H9 (cell line): ENCODE measurements at places on chromosomes 12 and 14. TPM values are rescaled to one million over a fixed set of nuclear protein-coding genes. Genes with fewer than 3 reads are reported as not detected.
A peak's percentile ranks its signal among the peaks of the same experiment; 100 is the strongest.

The FAM181A gene
- not detected in 2 replicates for total RNA-seq

- DNase-seq, result no peak
These were observed 318.8 kb downstream of the NAV3 start for GRCh38 chr12:78149459-78149858.

- DNase-seq, result no peak
These were observed 14.1 kb downstream of the PRKAB1 start for GRCh38 chr12:119681728-119682638.

GRCh38 chr12:75798136-75798926, 233.2 kb downstream of the PHLDA1 start:
- DNase-seq, result no peak

DNA sequence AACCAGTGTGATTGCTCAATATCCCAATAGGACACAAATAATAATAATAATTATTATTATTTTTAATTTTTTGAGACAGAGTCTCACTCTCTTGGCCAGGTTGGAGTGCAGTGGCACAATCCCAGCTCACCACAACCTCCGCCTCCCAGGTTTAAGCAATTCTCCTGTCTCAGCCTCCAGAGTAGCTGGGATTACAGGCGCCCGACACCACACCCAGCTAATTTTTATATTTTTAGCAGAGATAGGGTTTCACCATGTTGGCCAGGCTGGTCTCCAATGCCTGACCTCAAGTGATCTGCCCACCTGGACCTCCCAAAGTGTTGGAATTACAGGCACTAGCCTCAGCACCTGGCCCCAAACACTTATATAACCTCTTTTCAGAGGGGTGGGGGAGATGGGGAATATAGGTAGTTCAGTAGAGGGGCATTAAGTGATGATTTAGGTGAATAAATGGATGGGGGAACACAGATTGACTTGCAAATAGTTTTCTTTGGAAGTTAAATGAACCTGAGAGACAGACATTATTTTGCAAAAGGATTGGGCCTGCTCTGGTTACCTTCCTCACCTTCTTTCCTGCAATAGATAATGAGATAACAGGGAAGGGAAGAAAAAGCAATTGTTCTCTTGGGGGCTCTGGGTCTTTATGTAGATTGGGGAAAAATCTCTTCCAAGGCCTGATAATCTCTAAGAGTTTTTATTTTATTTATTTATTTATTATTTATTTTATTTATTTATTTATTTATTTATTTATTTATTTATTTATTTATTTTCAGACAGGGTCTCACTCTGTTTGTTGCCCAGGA, 57.7 kb downstream of the RESF1 start:
- DNase-seq, result peak; percentile 77

The KRT75 gene
- total RNA-seq, result not detected in 2 replicates

The CISTR gene
- not detected in 2 replicates for total RNA-seq

- no peak for DNase-seq
These were observed 257.3 kb downstream of the GLT1D1 start for GRCh38 chr12:129110575-129110974.

- no peak for DNase-seq
These were observed 5.8 kb upstream of the C1RL start for GRCh38 chr12:7114851-7115250.

- no peak for DNase-seq
These were observed 156.3 kb upstream of the TMCC3 start for GRCh38 chr12:94806617-94807016.

GRCh38 chr12:130497321-130497720, 159.6 kb downstream of the PIWIL1 start:
- DNase-seq, result no peak

The PPP1R1A gene
- 4.3 and 8.5 TPM in 2 replicates for total RNA-seq

The TAS2R9 gene
- total RNA-seq, result not detected in 2 replicates

- DNase-seq, result no peak
These were observed 12.8 kb downstream of the DIP2B start for GRCh38 chr12:50517421-50518048.

The C3AR1 gene
- not detected in 2 replicates for total RNA-seq

The PTPRO gene
- total RNA-seq, result 0.37 and 0.52 TPM in 2 replicates

The RFX4 gene
- total RNA-seq, result 0.13 and 0.57 TPM in 2 replicates

DNA sequence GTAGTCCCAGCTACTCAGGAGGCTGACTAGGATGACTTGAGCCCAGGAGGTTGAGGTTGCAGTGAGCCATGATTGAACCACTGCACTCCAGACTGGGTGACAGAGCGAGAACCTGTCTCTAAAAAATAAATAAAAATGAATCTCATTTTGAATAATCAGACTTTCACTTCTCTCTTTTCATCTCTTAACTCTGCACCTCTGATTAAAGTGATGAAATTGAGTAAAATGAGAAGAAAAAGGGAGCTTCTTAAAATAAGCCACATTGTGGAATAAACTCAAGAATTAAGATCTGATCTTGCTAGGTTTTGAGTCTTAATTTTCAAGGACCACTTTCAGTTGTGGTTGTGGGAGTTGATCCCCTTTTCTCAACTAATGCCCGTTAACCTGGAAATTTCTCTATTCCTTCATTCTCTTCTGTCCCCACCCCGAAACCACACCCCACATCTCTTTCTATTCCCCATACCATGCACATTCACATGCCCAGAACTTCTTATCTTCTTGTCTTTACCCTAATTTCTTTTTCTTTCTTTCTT, 70.9 kb upstream of the ETV6 start:
- no peak for DNase-seq

DNA sequence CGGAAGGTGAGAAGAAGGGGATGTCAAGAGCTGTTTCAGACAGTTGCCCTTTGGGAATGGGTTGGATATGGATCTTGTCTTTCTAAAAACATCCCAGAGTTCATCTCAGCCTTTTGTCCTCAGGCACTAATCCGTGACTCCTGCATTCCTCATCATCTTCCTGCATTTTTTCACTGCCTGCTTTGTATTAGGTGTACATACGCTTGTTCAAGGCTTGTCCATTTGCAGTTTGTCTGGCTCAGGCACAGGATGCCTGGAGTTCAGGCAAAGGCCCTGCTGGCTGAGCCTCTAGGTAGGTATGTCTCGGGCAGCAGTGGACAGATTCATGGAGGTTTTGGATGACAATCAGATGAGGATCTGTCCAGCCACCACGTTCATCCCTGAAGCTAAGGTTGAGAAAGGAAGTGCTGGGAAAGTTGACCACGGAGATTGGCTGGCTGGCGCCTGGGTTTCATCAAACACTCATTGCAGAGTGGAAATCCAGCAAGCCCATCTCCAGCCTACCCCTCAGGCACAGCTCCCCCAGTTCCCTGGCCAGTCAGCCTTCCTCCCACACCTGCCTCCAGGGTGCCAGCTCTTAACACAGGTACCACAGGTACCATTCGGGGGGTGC, 12.4 kb upstream of the TMEM106C start:
- DNase-seq, result no peak

- peak; percentile 42 for DNase-seq
These were observed 231.0 kb downstream of the RBM19 start for GRCh38 chr12:113735131-113735530.

DNA sequence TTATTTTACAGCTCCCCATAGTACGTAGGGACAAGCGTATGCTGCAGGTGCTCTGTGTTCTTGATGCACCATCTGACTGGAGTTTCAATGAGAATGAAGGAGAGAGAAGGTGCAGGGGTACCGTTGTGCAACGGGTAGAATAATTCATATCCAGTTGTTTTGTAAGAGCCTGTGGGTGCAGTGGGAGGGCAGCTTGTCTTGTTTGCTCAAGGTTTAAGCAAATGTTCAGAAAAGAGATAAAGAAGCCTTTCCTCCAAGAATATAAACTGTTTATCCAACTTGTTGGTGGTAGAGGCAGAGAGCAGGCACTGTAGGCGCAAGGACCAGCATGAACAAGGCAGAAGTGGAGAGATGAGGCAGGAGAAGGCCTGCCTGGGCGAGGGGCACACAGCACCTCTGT, 64.2 kb downstream of the ADCK1 start:
- no peak for DNase-seq

The INF2 gene
- 58.3 and 59.1 TPM in 2 replicates for total RNA-seq

The TTC9 gene
- 17.4 and 17.7 TPM in 2 replicates for total RNA-seq

The AKAP6 gene
- total RNA-seq, result 1.1 and 1.3 TPM in 2 replicates

DNA sequence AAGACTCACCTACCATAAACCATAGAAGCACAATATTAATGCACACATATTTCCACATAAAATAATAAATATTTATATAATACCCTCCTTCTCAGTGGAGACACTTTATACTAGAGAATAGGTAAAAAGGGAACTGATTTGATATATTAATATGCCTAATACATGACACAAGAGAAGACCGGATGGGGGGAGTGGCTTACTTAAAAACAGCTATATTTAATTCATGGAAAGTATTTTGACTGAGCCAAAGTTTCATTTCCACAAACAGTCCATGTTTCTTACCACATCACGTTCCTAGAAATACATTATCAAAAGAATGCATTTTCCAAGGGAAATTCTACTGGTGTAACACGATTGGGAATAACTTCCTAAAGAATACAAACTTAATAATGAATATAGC, 63.4 kb downstream of the ITPR2 start:
- DNase-seq, result no peak

- peak; percentile 87 for DNase-seq
These were observed 276.0 kb downstream of the ADGRD1 start for GRCh38 chr12:131229426-131230339.

The TRPV4 gene
- total RNA-seq, result 4.9 TPM in 2 replicates

The NTS gene
- 5.1 and 5.7 TPM in 2 replicates for total RNA-seq

DNA sequence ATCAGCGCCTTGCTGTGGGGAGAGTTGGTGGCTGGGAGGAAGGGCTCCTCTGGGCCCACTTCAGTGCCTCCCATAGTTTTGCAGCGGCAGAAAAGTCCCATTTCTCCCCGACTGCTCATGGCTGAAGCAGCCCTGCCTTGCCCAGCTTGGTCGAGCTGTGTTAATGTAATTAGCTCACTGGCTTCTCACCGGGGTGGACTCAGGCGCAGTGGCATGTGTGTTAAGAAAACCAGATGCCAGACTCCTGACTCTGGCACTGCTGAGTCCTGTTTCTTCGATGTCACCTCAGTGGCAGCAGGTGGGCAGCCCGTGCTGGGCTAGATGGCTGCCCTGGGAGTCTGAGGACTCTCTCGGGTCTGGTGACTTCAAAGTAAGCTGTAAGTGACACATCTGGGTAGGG, 47.4 kb downstream of the CHST11 start:
- DNase-seq, result no peak

The GRIN2B gene
- 0.02 and 0.13 TPM in 2 replicates for total RNA-seq

DNA sequence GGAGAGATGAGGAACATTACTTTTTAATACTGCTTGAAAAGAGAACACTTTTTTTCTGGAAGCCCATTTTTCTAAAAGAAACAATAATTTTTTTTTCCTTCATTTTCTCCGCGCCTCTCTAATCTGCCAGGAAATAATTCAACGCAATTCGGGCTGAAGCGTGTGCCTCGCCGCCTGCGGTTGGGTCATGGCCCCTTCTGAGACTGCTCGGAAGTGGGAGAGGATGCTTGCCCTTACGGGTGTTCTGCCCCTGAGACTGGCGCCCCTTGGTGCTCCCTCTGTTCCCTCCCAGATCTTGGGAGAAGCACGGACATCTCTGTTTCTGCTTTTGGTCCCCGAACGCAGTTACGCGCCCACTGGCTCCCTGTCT, 332 bp upstream of the TBC1D30 start:
- no peak for DNase-seq

DNA sequence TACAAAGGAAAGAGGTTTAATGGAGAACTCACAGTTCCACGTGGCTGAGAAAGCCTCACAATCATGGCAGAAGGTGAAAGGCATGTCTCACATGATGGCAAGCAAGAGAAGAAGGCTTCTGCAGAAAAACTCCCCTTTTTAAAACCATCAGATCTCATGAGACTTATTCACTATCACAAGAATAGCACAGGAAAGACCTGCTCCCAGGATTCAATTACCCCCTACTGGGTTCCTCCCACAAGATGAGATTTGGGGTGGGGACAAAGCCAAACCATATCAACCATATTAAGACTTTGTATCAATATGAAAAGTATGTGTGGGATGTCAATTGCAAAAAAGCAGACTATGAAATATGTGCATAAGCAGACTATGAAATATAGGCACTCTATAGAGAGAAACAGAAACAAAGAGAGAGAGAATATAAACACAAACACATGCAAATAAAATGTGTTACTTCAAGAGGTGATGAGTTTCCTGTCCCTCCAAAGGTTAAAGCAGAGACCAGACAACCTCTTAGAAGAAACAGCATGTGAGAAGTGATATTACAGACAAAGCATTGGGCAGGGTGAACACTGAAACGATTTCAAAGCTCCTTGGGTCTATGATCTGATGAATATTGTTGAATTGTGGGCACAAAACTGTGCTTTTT, 151.2 kb upstream of the KRR1 start:
- no peak for DNase-seq

The IL31 gene
- not detected in 2 replicates for total RNA-seq

The PPP1R36 gene
- 0.50 and 0.66 TPM in 2 replicates for total RNA-seq

DNA sequence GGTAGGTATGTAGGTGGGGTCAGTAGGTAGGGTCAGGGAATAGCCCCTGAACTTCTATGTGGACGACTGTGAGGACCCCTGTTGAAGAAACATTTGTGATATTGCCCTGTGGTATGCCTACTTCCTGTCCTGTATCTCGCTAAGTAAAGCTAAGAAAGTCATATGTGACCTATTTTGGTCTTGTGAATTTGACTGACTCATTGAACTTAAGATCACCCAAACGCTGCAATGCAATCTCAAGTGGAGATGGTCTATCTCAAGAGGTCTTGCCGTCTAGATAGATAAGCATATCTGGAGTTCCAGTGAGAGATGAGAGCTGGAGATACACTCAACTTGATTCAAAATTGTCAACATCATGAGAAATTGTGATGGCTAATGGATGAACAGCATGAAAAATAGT, 73.8 kb downstream of the TRAFD1 start:
- no peak for DNase-seq
